ENCODE measurements at places on chromosomes 2 and 18.

DNA sequence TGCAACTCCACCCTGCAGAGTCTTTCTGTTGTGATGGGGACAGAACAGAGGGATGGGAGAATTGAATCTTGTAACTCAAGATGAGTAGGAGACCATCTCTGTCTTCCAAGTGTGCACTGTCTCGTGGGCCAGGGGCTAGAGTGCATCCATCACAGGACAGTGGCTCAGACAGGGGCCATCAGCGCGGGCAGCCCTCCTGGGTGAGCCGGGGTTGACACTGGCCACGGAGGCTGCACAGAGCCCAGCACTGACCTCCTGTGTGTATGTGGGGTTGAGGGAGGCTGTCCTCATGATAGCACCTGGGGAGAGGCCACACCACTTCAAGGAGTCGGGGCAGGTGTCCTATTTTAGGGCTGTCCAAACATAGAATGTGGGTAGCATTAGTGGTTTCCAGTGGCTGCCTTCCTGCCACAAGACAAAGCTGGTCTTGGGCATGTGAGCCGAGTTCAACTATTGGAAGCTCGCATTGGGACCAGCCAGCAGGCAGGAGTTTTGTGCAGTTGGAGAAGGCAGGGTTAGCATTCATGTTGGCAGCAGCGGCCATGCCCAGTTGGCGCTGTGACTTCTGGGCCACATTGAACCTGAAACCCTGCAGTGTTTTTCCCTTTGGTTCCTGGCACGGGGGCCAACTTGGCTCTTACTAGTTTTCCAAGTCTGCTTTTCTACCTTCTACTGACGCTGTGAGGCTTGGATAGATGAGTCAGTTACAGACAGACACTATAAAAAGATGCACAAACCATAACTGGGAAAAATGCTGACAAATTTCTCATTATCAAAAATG, 45.3 kb downstream of the ACOXL start:
- DNase-seq: no peak

DNA sequence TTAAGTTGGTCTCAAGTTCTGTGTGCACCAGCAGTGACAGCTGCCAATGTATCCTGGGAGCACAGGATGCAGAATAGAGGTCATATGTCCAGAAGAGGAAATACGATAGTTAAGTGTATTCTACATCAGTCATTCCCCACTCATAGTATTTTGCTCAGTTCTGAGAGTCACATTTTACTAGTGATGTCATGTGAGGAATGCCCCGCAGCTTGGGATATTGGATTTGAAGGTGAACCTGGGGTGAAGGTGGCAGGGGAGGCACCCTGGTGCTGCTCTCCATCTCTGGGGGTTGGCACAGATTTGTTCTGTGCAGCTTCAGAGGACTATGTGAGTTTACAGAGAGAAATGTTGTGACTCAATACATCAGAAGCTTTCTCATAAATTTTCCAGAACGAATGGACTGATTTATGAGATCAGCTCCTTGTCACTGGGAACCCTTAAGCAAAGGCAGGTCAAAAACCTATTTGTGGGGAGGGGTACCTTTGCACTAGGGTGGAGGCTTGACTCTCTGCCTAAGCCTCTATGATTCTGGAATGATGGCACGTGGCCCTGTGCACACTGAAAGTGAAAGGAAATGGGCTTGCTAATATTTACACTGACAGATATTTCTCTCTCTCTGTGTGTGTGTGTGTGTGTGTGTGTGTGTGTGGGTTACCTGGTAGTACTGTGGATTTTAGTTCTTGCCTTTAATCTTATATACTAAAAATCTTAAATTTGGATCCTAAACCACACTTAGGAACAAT, 95.9 kb downstream of the NEB start:
- DNase-seq: no peak

DNA sequence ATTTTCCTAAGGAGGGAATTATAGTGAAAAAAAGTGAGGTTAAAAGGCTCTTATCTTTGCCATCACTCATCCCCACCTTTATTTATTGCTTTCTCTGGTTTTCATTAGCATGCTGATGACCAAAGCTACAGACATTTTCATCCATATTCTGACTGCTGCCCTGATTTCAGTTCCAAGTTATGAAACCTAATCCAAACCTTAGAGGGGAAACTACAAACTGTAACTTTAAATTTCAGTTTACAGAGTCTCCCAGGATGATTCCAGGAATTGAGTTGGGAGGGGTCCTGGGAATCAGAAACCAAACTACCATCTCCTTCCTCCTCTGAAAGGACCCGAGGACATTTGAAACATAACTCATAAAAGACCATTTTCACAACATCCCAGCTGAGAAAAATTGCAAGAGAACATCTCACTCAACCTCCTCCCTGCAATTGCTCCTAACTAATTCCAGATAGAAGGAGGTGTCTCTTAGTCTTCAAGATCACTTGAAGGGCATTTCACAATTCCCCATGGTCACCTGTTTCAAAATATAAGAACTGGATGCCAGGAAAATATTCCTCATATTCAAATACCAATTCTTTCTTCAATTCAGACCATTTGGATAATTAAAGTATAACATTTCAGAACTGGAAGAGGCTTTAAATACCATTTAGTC, 520.6 kb downstream of the TNS1 start:
- no peak for DNase-seq

GRCh38 chr2:99789849-99790248, 300.0 kb upstream of the REV1 start:
- DNase-seq: no peak

- no peak for DNase-seq
Observed at GRCh38 chr2:207694811-207695281, 16.6 kb upstream of the CCNYL1 start.

GRCh38 chr2:36769106-36769505, 72.6 kb downstream of the VIT start:
- no peak for DNase-seq

DNA sequence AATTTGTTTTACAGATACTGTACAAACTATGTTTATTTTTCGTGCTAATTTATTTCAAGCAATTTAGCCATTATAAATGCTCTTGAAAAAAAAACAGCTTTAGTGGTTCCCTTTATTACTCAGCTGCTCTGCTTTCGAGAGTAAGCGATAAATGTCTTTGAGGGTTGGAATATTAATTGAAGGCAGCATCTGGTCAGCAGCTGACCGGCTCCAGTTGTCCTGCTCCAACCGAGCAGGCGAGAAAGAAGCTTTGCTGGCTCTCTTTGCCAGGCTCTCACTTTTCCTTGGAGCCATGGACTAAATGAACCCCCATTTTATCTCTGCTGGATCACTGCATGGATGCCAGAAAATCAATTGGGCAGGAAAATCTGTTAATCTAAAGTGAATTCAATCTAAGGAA, 147.4 kb downstream of the LNPK start:
- no peak for DNase-seq

GRCh38 chr2:61693744-61694143, 155.6 kb upstream of the XPO1 start:
- no peak for DNase-seq

DNA sequence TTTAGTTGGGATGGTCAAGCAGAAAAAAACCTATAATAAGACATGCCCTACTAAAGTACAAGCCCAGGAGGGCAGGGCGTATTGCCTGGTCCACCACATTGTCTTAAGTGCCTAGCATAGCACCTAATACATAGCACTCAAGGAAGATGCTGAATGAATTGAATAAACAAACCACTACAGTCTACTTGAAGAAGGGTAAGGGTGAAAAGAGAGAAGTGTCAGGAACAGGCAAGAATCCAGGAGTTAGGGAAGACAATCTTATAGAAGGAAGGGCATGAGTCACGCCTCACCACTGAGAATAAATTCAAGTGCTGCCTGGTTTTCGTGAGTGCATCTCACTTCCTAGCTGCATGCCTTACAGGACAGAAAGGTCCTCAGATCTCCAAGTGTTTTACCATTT, 13.9 kb downstream of the SLC19A3 start:
- no peak for DNase-seq

GRCh38 chr18:10298346-10298745, 156.1 kb upstream of the APCDD1 start:
- no peak for DNase-seq

- no peak for DNase-seq
Observed at GRCh38 chr2:188506843-188507242, 215.2 kb downstream of the GULP1 start.

GRCh38 chr2:60838481-60838880, 42.9 kb upstream of the REL start:
- no peak for DNase-seq

DNA sequence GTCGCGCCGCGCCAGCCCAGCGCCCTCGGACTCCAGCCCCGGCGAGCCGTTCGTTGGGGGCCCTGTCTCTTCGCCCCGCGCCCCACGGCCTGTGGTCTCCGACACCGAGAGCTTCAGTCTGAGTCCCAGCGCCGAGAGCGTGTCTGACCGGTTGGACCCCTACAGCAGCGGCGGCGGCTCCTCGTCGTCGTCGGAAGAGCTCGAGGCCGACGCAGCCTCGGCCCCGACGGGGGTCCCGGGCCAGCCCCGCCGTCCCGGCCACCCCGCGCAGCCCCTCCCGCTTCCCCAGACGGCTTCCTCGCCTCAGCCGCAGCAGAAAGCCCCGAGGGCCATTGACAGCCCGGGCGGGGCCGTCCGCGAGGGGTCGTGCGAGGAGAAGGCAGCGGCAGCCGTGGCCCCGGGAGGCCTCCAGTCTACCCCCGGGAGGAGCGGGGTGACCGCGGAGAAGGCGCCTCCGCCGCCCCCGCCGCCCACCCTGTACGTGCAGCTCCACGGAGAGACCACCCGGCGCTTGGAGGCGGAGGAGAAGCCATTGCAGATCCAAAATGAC, 1.4 kb downstream of the PHLPP1 start:
- peak; percentile 4 for DNase-seq

DNA sequence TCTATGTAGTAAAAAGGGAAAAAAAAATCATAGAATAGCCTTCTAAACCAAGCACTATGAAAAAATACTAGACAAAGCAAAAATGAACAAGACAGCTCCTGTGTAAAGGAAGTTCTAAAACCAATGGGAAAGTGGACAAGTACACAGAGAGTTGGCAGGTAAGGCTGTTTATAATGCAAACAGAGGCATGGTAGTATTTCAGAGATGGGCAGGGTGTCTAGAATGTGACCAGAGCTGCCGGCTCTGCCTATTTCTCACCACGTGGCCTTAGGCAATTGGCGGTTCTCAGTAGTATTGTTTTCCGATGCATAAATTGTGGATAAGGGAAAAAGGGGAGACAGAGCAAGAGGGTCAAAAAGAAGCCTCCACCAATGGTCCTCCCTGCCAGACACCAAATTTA, 173.6 kb downstream of the ANKRD30B start:
- DNase-seq: no peak

- DNase-seq: no peak
Observed at GRCh38 chr18:79748321-79749180, 49.2 kb upstream of the KCNG2 start.

GRCh38 chr2:190627448-190628412, 21.2 kb upstream of the NAB1 start:
- DNase-seq: no peak

DNA sequence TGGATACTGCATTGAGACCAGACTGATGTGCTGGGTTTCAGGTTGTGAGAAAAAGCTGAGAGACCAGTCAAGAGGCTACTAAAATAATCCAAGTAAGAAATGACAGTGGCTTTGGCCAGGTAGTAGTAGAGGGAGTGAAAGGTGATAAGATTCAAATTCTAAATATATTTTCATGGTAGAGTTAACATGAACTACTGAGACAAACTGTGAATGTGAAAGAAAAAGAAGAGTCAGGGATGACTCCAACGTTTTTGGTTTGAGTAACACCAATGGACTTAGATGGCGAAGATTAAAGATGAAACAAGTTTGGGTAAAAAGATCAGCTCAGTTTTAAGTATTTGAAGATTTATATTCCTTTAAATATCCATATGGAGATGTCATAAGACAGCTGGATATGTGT, 209.4 kb downstream of the ZEB2 start:
- no peak for DNase-seq

All from stimulated activated CD4-positive, alpha-beta T cell treated with anti-CD3 and anti-CD28 coated beads, Interleukin-1b, Interleukin-23, amount 100 ng/mL, for 1 hour (primary cell).